ENCODE measurements at places on chromosomes 3 and 15.

DNA sequence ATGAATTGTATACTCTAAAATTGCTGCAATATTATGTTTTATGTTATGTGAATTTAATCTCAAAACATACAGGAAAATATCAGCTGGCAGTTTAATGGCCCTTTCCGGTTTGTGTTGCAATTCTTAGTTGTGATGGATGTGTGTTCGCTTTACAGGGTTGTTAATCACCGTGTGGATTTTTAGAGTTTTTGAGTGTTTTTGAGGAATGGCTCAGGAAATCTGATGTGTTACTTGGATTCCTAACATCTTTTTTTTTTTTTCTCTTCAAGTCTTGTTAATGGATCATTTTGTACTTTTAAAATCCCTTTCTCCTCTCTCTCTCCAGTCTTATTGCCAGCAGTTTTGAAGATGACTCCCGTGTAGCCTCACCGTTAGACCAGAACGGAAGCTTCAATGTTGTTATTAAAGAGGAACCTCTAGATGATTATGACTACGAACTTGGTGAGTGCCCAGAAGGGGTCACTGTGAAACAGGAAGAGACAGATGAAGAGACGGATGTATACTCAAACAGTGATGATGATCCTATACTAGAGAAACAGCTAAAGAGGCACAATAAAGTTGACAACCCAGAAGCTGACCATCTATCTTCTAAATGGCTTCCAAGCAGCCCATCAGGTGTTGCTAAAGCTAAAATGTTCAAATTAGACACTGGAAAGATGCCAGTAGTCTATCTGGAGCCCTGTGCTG lies 35.7 kb downstream of the MGA start:
- DNase-seq, result no peak

- DNase-seq, result no peak
These were observed 155.7 kb downstream of the LPP start for GRCh38 chr3:188309437-188310269.

DNA sequence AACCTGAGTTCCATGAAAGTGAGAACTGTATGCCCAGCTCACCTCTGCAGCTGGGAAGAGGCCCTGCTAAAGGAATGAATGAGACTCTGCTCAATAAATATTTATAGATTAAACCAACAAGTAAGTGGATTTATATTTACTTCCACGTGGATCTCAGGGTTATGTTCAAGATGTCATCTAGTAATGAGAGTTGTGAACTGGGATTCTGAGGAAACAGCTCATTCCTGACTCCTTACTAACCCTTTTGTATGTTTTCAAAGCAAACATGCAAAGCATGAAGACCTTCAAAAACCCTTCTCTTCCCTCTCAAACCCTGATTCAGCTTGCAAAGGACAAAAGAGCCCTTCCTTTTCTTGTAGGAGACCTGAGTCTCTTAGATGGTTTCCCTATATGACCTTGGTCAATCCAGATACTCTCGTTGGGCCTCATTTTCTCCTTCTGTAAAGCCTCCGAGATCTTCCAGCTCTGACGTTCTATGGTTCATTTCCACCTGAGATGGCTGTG lies 53.4 kb downstream of the LSM3 start:
- no peak for DNase-seq

DNA sequence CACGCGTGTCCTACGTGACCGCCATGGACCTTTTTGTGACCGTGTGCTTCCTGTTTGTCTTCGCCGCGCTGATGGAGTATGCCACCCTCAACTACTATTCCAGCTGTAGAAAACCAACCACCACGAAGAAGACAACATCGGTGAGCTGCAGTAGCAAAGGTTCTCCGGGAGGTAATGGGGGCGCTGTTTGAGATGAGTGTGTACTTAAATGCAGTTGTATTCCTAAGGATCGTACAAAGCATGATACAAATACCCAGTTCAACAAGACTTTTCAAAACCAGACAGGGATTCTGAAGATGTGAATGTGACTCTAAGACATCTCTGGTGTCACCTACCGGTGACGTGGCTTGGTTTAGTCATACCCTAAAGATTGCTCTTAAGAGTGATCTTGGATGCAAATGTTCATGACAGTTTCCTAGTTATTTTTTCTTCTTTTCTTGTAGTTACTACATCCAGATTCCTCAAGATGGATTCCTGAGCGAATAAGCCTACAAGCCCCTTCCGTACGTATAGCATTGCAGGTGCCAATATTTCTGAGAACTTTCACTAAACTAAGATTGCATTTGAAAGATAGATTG lies 556.6 kb downstream of the GABRG3 start:
- DNase-seq, result no peak

DNA sequence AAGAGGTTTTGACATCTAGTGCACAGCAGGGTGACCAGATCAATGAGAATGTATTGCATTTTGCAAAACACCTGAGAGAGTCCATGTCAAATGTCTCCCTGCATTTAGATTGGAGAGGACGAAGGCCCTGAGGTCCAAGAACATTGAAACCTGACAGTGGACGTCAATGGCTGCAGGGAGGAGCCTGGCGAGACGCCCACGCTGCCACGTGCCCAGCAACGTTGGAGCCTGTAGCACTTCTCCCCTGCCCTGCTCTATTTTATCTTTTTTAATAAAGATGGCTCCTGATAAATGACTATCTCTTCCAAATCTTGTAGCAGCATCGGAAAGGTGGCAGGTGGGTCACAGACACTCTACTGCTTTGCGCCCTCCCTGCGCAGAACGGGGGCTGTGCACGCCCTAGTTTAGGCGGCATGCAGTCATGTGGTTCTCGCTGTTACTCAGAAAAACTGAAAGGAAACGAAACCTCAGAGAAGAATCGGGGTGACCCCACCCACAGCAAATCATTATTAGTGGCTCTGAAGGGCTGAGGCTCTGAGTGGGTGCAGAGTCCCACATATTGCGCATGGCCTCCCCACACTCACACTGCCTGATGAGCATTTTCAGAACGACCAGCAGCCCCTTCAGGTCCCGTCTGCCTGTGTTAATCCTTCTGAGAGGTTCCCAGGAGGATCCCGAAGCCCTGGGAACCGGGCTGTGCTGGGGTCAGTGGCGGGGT lies 62.5 kb upstream of the TAMM41 start:
- DNase-seq, result no peak

GRCh38 chr3:165206454-165207266 lies 10.5 kb upstream of the SLITRK3 start:
- peak; percentile 58 for DNase-seq

GRCh38 chr3:32975891-32976595 lies 24.6 kb downstream of the CCR4 start:
- DNase-seq, result no peak

- peak; percentile 78 for DNase-seq
These were observed 77.8 kb upstream of the HES1 start for GRCh38 chr3:194058189-194058571.

DNA sequence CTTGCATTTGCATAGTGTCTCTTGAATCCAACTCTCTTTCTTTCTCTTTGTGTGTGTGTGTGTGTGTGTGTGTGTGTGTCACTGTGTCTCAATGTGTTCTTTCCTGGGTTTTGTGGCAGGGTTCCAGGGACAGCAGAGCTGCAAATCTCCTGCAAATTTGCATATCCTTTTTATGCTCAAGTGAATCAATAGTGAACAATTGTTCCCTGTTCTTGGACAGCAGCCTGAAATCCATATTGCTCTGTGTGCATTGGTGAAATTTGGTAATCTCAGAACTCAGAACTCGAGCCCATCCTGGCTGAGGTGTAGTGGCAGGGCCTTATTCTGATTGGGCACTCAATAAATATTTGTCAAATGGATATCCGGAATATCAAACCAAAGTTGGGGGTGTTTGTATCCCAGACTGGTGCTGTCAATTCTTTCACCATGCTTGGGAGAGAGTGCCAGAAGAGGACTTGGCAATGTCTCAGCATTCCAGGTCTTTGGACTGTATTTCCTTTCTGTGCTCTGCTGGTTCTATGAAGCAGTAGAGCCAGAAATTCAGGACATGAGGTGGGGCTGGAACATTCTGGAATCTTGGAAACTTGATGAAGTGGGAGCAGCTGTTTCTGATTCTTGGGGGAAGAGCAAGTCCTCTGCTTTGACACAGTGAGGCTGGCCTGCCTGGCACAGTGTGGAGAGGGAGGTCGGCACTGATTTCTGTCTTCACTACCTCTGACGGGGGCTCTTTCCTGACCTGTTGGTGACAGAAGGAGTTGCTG lies 380.6 kb upstream of the C2CD4B start:
- DNase-seq, result no peak

DNA sequence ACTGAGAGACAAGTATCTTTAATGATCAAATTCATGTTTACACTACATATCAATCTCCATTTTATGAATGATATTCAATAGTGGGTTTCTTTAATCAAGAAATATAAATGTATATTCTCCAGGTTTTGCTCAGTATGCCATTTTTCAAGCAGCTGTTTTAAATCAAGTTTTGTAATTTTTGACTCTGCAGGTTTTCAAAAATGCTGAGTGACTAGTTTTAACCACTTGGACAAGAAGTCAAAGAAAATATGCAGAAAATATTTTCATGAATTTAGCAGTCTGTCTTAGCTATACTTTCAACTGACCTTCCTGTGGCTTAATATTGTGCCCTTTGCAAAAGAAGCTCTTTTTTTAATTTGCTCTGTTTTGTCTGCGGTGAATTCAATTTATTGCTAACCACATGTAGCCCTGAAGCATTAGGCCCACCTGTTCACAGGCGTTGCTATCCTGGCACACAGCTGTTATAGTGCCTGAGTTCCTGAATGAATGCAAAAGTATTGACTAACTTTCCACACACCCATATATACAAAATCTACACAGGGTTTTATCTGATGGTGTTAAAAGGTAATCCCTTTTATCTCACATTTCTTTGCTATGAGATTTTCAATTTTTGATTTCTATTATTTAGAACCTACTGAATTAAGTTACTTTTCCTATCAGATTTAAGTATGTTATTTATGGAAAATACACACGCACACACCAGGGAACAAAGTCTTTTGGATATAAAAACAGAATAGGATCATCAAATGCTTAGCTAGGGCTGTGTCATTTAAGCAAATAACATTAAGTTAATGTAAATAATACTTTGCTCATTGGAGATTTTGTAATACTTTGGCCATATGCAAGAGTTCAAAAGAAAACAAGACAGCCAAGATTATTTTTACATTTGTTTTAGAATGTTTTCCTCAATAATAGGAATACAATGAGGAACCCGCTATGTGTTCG lies 1166.1 kb upstream of the GBE1 start:
- no peak for DNase-seq

GRCh38 chr3:119783883-119784282 lies 2.0 kb downstream of the NR1I2 start:
- no peak for DNase-seq

- DNase-seq, result no peak
These were observed 109.5 kb downstream of the ROBO2 start for GRCh38 chr3:77149382-77149781.

- DNase-seq, result peak; percentile 66
These were observed 9.4 kb downstream of the SLC51B start for GRCh38 chr15:65054333-65055200.

DNA sequence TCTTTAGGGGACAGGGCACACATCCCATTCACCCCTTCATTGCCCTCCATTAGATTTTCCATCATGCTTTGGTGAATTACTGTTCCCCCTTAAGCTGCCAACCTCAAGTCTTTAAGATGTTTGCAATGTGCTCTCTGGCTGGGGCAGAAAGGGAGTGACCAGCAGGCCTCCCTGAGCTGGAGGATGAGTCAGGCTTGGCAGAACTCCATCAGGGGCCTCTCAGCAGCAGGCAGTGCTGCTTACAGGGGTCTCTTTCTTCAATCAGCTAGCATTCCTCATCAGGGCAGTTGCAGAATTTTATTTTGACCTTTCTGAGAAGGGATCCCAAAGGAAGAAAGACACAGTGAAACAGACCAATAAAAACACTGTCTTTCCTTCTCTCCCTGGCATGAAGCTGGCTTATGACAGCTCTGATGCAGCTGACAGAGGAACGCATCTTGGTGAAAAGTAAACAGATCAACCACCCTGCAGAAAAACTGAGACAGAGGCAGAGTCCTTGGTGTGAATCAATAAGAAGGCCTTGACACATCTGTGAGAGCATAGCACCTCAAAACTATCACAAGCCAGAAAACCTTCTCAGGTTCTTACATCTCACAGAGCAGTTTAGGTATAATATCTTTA lies 88.7 kb upstream of the MRPL3 start:
- DNase-seq, result peak; percentile 51

GRCh38 chr3:58560771-58561311 lies 16.4 kb downstream of the FAM107A start:
- DNase-seq, result peak; percentile 42

GRCh38 chr15:64749167-64749566 lies 26.2 kb downstream of the RBPMS2 start:
- DNase-seq, result no peak

DNA sequence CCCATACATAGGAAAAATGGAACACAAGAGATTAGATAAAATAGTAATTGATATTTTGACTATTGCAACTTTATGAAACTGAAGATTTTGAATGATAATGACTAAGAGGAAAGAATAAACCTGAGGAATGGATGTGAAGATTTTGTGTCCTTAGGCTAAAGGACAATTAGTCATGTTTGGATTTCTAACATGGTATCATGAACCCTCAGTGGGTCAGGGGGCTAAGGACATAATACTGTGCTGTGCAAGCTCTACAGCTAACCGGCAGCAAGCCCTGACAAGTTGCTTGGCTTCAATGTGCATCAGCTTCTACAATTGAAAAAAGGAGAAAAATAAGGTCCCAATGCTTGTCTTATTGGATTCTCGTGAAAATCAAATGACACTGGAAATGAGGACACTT lies 491.0 kb downstream of the MECOM start:
- DNase-seq, result no peak

DNA sequence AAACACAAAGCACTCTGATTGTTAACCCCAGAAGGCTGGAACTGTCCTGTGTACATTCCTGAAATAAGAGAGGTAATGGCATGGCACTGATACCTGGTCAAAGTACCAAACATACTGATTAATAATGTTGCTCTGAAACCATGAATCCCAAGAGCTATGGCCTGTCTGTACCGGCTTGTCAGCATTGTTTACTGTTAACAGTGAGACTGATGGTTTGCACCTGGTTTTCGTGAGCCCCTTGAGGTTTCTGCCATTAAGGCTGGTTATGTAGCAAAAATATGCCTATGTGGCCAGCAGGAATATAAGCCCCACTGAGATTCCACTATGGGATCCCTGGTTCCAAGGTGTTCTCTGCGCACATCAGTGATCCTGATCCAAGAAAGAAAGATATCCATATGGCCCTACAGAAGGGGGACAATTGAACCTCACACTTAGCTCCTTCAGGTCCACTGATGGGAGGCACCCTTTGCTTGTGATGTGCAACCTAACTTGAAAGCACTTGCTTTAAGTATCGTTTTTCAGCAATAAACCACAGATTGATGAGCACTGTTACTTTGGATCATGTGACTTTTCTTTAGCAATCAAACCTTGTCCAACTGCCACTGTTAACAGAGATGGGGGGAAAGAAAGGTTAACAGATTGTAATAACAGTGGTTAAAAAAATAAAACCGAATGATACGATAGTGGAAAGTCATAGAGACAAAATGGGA lies 65.2 kb downstream of the TBL1XR1 start:
- DNase-seq, result no peak

GRCh38 chr15:92810418-92811138 lies 89.5 kb upstream of the CHD2 start:
- DNase-seq, result peak; percentile 69

DNA sequence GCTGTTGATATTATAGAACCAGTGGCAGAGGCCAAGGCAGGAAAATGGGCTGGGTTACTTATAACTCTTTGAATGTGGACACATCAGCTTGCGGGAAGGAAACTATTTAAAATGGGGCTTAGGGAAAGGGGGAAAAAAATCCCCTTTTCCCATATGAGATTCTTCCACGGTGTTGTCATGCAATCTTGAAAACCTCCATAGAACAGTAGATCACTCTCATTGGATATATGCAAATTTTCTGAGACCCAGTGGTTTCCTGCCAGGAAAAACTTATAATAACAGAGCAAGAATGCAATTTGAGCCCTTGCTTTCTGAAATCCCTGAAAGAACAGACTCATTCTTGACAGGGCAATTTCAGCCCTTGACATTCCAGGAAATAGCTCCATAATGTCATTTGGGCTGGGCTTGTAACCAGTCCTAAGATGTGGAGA lies 31.1 kb downstream of the TMEM212 start:
- DNase-seq, result no peak

Data from ovary (tissue), 10 donors.